ENCODE measurements at places on chromosomes 11 and 22.

DNA sequence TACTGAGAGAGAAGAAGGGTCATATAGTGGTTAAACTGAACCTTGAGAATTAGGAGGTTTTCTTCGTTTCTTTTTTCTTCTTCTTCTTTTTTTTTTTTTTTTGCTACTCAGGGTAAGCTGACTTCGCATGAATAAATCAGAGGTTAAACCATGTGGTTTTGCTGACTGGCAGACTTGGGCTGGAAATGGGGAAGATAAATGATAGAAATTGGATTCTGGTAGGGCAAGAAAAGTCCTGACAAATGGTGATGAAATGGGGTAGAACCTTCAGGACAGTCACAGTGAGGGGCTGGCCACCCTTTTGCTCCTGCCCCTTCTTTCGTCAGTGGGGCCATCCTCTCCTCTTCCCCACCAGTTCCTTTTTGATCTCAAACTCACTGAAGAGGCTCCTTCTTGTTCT lies 1.6 kb upstream of the SWAP70 start:
- DNase-seq, result no peak

DNA sequence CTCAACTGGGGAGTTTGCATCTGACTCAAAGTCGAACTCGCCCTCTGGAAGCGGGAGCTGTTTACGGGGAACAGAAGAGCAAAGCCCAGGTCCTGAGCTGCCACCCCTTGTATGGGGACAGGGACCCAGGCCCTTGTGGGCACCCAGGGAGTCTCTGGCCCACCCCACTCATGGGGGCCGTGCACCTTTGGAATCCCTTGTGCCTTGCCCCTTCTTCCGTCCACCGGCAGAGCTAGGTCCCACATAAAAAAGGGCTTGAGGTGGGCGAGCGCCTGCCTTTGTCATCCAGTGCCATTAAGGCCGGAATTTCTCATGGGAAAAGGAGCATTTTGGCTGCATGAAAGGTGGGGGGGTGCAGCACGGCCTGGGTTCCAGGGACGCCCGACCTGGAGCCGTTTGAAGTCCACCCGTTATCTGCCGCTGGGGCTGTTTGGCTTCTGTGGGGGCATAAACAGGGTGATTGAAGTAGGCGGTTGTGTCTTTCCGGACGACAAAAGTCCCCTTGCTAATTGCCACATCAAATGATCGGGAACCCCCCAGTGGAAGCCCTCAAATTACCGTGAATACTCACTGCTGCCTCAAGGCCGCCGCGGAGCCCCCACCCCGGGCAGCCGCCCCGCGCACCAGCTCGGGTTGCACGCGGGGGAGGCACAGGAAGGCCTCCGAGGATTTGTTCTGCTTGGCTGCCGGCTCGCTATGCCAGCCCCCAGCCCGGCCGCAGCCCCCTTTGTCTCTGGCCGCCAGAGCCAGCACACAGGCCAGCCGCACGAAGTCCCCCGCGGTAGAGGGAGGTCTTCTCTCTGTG lies 49.0 kb upstream of the FGF3 start:
- DNase-seq, result no peak

DNA sequence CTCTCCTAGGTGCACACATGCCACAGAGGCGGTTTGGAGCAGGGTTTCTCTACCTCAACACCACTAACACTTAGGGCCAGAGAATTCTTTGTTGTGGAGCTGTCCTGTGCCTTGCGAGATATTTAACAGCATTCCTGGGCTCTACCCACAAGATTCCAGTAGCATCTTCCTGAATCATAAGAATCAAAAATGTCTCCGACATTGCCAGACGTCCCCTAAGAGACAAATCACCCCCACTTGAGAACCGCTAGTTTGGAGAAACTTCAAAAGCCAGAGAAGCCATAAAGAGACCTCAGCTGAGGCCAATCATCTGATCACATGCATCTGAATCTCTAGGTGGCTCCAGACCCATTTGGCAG lies 16.1 kb downstream of the MFNG start:
- no peak for DNase-seq

DNA sequence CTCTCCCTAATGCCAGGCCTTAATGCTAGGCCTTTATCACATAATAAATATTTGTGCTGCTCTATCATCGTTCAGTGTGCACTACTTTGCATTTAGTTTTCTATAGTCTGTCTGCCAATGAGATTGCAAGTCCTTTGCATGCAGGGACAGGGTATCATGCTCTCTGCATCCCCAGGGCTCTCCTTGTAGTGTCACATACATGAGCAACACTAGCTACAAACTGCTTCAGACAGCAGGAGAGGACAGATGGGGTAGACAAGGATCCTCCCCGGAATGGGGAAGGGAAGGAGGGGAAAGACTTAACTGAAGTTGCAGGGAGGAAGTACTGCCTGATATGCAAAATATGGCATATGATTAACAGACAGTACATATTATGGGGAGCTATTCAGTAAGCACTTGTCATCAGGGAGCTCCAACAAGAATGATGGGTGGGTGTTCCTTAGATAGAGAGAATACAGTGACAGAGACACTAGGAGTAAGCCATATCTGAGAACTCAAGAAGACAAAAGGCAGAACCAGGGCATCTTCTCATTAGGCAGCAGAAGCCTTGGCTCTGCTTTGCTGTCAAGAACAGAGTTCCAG lies 42.8 kb downstream of the ZNF202 start:
- no peak for DNase-seq

GRCh38 chr22:40728731-40729189 lies 49.5 kb downstream of the MCHR1 start:
- no peak for DNase-seq

DNA sequence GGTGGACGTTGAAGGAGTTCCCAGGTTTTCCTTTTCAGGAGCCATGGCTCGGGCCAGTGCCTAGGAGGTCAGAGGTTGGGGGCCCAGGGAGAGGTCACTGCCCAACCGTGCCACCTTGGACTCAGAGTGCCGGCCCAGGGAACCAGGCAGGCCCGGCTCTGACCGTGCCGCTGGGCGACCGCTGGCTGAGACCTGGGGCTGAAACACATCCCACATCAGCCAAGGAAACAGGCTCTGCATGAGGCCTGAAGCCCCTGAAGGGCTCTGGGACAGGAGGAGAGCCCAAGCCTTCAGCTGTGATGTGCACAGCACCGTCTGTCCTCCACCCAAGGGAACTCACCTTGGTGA lies 21.9 kb upstream of the RTN4R start:
- no peak for DNase-seq
